ENCODE measurements at places on chromosomes 12 and 14.

- DNase-seq: no peak
These were observed 71.5 kb upstream of the ARHGAP5 start for GRCh38 chr14:32005628-32006027.

- DNase-seq: peak; percentile 12
These were observed 112.0 kb downstream of the ANO6 start for GRCh38 chr12:45327823-45328383.

GRCh38 chr12:44118946-44119345, 283.1 kb downstream of the TMEM117 start:
- no peak for DNase-seq

DNA sequence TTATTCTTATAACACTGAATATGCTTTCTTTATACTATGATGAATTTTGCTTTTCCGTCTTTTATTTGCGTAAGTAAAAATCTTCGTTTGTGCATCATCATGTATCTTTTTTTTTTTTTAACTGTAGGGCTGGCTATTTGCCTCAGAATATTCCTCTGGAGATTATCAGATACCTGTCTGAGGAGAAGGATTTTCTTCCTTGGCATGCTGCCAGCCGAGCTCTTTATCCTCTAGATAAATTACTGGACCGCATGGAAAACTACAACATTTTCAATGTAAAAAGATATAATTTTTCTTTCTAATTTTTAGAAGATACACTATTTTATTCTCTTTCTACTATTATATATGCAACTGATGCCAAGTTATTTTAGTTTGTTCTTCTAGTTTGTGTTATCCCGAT, 346.6 kb downstream of the TRHDE start:
- no peak for DNase-seq

DNA sequence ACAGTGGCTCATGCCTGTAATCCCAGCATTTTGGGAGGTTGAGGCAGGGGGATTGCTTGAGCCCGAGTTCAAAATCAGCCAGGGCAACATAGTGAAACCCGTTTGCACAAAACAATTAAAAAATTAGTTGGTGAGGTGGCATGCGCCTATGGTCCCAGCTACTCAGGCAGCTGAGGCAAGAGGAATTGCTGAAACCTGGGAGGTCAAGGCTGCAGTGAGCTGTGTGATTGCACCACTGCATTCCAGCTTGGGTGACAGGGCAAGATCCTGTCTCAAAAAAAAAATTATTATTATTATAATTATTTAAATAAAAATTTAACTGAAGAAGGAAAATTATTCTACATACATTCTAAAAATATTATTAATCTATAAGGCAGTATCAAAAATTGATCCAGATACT, 164.1 kb downstream of the ITPR2 start:
- DNase-seq: no peak

DNA sequence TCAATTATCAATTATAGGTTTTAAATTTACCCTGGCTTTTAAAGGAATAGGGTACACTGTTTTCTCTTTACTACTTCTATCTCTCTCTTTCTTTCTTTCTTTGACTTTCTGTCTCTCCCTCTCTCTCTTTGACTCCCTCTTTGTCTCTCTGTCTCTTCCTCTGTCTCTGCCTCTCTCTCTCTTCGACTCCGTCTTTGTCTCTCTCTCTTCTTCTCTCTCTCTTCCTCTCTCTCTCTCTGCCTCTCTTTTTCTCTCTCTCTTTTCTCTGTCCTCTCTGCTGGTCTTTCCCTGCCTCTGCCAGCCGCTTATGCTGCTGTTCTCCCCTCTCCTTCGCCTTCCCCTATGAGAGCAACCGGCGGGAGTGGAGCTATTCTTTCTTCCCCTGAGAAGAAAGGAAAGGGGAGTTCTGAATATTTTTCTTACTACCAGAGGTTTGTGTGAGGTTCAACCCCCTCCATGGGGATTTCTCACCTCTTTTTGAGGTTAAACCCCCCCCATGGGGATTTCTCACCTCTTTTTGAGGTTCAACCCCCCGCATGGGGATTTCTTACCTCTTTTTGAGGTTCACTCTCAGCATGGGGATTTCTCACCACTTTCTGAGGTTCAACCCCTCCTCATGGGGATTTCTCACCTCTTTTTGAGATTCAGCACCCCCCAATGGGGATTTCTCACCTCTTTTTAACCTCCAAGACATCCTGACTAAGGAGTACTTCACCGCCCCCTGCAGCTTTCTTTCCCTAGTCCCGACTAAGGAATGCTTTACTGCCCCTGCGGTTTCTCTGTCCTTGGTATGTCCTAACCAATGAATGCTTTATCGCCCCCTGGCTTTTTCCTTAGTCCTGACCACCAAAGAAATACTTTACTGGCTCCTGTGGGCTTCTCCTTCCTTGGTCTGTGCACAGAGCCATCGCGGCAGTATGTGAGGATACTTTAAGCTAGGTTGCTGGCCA, 27.4 kb upstream of the DDHD1 start:
- no peak for DNase-seq

DNA sequence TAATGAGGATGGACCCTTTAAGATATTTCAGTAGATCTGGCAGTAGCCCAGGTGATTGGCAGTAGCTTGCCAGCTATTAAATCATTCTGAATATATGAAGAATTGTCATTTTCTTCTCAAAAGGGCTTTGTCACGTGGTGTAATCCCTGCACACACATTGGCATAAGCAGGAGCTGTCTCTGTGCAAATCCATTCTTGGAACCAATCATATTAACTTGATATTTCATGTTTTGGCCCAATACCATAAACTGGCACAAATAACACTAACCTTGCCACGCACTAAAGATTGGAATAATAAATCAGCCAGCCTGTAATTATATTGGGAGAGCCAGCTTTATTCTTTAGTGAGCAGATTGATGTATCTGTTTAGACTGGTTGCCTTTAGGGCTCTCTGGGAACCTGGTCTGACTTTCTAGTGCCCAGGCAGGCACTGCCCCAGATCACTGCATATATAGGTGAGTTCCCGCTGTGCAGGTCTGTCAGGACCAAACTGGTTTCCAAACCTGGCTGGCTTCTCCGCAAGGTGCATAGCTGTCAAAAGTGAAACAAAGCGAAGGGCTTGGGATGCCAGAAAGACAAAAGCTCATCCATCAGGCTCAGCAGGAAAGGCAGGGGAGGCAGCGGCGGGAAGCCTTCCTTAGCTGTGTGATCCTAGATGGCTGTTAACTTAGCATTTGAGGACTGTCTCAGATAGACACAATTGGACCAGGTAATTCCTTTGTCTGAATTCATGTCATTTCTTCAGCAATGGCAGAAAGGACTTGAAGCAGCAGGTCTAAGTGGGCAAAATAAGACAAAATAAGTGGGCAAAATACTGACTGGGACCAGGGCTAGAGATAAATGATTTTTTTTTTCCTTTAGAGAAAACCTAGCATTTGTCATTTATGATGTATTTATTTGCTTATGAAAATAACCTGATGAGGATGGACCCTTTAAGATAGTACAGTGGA, 128.8 kb upstream of the DYRK2 start:
- no peak for DNase-seq

DNA sequence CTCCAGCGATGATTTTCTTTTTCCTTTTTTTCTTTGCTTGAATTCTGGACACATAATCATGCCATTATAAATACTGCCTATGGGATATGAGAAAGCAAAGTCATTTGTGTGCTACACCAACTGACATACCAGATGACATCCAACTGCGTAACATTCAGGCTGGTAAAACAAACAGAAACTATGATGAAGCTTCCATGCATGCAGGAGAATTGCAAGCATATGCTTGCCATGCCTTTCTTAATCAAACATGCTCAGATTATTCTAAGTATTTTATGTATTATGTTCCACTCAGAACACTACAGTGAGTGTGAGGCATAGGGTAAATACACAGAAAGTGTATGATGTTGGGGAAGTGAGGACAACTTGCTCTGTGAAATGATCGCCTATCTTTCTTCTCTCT, 97.4 kb downstream of the C12orf50 start:
- peak; percentile 15 for DNase-seq

DNA sequence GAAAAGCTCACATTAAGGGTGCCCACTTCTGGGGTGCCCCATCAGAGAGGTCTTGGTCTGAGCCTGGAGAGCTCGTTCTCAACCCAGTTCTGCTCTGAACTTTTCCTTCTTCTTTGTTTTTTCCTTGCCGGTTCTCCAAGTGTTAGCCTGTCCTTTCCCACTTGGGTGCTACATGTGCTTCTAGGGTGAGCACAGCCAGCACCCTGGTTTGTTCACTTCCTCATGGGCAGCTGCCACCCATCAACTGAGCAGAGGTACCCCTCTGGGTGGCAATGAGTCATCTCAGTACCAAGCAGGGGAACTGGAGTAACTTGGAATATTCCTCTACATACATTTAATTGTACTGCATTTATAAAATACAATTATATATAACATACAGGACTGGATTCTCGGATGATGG, 3.9 kb upstream of the SYNE3 start:
- DNase-seq: no peak

DNA sequence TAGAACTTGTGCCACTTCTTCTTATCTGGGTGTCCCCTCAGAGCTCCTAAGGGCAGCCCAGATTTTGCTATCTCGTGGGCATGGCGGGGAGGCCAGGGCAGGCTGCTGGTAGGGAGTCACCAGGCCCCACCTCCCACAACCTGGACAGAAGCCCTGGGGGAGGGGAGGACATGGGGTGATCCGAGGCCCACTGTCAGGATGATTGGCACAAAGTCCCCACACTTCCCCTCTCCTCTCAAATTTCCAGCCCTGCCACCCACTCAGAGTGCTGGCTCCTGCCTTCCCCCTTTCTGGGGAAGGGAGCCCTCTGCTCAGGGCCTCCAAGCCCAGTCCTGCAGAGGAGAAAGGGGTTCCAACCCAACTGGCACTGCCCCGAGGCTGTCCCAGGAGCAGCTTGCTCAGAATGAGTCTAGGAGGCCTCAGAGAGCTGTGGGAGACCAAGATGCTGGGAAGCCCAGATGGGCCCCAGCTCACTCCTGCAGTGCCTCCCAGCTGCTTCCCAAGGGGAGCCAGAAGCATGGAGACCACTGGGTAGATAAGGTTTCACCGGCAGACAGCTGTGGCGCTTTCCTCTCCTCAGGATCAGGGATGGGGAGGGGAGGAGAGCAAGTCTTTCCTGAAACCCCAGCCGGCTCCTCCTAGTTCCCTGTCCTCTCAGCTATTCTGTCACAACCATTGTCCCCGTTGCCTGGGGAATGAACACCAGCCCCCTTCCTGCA, 82.8 kb downstream of the B4GALNT3 start:
- DNase-seq: no peak

DNA sequence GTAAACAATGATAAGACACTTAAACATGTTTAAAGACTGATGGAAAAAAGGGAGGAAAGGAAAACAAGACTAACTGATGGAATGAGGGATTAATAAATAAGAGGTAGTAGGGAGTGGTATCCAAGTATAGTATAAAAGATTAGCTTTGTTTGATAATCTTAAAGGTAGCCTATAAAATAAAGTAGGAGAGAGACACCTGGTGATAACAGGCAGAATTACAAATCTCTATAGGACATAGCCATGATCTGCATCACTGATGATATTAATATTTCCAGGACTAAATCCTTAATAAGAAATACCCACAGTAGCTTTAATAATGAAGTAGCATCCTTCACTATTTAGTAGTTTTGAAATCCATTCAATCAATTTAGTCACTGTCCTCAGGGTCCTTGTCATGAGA, 30.4 kb downstream of the DLGAP5 start:
- peak; percentile 22 for DNase-seq

DNA sequence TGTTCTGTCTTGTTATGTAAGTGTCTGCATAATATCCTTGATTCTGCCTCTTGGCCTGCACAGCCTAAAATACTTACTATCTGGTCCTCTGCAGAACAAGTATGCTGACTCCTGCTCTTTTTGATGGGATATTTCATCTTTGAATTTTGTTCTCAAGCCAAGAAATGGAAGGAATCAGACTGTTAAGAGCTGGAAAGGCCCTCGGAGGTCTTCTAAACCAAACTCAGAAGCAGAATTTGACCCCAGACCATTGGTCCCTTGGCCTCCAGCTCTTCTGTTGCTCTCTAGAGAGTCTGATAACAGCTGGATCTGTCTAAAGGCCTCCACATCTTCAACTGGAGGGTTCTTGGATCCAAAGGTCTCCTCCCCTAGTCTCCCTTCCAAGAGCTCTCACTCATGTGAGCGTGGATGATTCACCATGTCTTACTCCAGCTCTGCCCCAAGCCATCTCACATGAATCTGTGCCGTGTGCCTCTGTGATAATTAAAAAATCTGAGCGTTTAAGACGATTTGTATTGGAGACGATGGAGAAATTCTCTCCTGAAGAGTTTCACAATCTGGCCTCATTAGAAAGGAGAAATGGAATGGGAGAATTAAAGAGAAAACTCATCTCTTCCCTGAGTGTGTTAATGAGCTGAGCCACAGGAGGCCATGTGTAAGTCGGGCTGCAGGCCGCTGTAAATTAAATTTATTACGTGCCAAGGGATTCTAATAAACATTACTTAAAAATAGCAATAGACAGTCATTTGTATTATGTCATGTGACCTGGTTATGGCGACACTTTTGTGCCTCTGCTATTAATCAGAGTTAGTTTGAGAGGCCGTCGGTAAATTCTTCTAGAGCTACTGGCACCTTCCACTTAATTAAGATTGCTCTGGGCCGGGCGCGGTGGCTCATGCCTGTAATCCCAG, 15.4 kb upstream of the PRIMA1 start:
- no peak for DNase-seq

GRCh38 chr14:93917141-93917540, 10.0 kb upstream of the FAM181A start:
- no peak for DNase-seq

- no peak for DNase-seq
These were observed 904 bp upstream of the PAPOLA start for GRCh38 chr14:96501217-96501739.

Measured in HFFc6 (cell line).